ENCODE measurements at places on chromosomes 5 and 9.

GRCh38 chr5:149271716-149272563 is at the start of gene AFAP1L1:
Gene AFAP1L1, plus strand, starts transcription at chr5:149271859. Its CDS starts 110 bp downstream, at chr5:149271969.
- no peak for DNase-seq

- DNase-seq = no peak
These were observed 98.3 kb upstream of the BOD1 start for GRCh38 chr5:173714551-173715428.

DNA sequence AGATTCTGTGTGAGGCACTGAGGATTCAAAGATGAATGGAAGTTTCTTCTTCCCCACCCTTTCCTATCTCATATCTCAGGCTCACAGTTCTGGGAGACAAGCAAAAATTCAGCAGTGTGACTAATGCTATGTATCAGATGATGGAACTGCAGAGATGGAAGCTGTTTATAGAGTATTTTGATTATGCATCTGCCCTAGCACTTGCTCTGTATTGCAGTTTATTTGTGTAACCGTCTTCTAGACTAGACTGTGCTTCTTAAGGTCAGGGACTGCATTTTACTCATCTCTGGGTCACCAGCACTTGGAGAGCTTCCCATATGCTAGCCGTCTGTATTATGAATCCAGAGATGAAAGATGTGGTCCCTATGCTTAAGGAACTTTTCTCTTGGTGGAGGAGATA is 12.6 kb downstream of the CAVIN4 start:
- DNase-seq = no peak

GRCh38 chr5:66144834-66145390 is 812 bp downstream of the SREK1 start:
- DNase-seq = no peak

DNA sequence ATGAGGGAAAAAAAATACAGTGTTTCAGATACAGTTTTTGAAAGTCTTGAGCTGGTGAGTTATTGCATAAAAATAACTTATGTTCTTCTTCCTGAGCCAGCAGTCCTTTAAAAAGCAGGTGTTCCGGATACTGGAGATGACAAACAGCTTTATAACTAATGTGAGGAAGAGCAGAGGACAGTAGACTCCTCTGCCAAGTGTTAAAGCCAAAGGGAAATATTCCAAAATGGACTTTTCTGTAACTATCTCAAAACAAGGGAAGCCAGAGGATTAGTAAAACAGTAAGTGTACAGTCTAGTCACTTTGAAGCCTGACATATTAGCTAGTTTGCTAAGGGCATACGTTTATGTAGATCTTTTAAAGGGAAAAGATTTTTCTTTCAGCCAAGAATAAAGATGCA is 11.0 kb upstream of the SNCAIP start:
- DNase-seq = no peak

GRCh38 chr9:116020146-116020545 is 133.4 kb upstream of the PAPPA start:
- DNase-seq = no peak

- no peak for DNase-seq
These were observed 25.4 kb downstream of the DMRT3 start for GRCh38 chr9:1001838-1002237.

GRCh38 chr5:58259685-58260152 is 200.2 kb downstream of the PLK2 start:
- no peak for DNase-seq

- no peak for DNase-seq
These were observed 107.8 kb upstream of the ATP10B start for GRCh38 chr5:160959804-160960203.

- no peak for DNase-seq
These were observed 93.0 kb upstream of the DAB2 start for GRCh38 chr5:39517800-39518199.

- DNase-seq = peak; percentile 17
These were observed 50.9 kb upstream of the CEMIP2 start for GRCh38 chr9:71819115-71819739.

- DNase-seq = no peak
These were observed 69.8 kb downstream of the SYK start for GRCh38 chr9:90871327-90871935.

DNA sequence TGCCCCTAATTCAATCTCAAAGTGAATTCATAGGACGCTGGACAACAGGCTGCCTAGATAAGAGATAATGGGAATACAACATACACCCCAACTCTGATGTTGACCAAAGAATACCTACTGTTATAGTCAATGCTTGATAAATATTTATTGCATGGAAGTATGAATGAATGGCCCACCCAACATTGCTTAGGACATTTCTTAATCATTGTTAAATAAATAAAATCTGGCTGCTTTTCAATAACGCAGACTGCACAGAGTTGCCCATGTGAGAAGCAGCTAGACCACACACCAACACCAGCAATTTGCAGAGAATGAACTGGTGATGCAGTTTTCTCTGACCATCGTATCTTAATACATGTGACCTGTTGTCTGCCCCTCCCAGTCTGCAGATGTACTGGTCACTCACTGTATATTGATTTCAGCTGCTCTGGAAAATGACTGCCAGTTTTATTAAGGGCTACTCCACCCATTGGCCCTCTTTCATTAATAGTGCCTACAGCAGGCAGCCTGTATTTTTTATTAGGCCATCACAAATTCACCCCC is 236.2 kb upstream of the WWC1 start:
- no peak for DNase-seq

DNA sequence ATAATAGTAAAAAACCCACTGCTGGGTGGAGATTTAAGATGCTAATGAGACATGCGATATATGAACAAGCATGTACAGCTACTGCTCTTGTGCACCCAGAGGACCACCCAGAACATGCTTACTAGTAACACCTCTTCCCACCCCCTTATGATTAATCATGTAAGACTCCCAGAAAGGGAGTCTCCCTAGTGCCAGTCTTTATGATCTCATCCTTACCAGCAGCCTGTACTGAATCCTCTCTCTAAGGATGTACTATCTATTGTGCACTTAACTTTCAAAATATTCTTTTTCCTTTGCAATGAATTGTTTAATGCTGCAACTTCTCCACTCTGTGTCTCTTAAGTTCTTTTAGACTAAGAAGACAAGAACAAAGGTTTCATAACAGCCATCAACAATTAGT is 9.1 kb upstream of the MAT2B start:
- no peak for DNase-seq

GRCh38 chr5:154793599-154794524 is 38.7 kb downstream of the LARP1 start:
- DNase-seq = no peak

DNA sequence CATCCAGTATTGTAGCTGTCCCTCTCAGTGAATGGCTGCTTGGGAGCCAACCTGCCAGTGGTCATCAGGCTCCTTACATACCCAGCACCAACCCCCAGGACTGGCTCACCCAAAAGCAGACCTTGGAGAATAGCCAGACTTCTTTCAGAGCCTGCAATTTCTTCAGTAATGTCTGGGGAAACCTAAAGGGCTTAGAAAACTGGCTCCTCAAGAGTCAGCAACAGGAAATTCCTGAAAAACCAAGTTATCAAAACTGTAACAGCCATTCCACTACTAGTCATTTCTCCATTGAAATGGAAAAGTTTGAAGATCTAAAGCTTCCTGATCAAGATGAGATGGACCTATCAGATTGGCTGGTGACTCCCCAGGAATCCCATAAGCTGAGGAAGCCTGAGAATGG is 12.3 kb upstream of the STING1 start:
- no peak for DNase-seq

DNA sequence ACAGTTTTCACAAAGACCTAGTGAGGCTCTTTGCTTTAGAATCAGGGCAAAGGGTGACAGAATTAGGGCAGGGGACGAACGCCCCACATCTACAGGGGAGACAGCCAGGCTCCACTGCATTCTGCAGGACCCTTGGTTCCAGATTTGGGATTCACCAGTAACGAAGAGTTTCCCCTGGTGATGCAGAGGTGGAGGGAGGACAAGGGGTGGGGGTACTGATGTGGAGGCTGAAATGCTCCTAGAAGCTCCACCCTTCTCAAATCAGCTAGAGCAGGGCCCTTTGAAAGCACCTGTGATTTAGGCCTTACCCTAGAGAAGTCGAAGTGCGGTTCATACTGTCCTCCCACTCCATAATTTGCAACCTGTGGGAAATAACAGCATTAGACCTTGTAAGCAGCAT is 29.1 kb downstream of the P4HA2 start:
- DNase-seq = no peak

GRCh38 chr5:40477856-40478546 is 201.7 kb upstream of the PTGER4 start:
- DNase-seq = no peak

DNA sequence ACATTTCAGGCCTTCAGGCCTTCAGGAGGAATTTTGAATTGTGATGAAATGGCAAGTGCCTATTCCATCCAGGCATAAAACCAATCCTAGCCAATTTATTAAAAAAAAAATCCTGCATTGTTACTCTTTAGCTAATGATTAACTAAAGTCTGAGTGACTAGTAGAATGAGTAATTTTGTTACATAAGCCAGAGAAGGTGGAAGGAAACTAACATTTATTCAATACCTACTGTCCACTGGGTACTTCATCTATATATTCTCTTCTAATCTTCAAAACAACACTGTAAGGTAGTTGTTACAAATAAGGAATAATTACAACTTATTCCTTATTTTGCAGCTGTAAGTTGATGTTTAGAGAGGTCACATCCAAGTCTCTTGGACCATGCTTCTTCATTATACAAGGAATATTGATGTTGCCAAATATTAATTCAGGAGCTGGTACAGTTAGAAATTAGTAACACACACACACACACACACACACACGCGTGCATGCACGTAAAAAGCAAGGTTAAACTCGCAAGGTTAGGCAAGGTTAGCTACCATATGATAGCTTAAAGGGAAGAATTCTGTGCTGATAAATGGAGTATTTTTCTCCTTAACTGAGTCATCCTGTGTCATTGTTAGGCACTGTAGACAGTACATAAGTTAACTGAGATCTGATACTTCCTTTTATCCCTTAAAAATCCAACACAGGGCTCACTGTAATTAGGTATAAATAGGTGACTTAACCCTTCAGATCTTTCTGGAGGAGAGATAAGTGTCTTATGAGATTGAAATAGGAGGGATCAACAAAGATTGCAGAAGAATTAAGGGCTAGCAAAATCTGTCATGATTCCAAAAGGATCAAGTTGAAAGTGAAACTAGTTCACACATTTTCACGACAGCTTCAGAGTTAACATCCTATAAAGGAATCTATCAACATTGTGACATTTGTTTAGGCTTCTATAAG is 596.9 kb downstream of the PDE4D start:
- no peak for DNase-seq

DNA sequence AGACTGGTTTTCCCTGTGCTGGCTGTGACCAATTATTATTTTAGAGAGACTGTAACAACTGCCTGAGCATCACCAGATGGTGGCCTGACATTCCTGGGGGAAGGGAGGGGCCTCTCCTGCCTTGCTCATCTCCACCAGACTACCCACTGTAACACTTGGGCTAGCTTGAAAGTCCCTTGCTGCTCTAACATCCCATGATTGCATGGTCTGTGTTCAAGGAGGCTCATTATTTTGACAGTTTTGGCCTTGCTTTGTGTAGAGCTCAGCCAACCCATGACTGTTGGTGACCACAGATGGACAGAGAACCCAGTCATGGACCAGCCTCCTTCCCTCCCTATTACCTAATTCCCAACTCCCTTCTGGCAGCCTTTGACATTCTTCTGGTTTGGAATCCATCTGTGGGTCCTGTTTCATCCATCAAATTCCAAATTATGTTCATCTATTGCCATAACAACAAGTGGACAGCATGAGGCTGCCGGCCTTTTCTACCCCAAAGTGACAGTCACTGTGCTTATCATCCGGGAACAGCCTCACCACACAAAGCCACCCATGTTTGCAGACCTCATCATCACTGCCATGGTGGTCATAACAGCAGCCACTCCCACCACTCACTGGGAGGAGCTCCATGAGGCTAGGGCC is 49.0 kb upstream of the ICE1 start:
- no peak for DNase-seq

DNA sequence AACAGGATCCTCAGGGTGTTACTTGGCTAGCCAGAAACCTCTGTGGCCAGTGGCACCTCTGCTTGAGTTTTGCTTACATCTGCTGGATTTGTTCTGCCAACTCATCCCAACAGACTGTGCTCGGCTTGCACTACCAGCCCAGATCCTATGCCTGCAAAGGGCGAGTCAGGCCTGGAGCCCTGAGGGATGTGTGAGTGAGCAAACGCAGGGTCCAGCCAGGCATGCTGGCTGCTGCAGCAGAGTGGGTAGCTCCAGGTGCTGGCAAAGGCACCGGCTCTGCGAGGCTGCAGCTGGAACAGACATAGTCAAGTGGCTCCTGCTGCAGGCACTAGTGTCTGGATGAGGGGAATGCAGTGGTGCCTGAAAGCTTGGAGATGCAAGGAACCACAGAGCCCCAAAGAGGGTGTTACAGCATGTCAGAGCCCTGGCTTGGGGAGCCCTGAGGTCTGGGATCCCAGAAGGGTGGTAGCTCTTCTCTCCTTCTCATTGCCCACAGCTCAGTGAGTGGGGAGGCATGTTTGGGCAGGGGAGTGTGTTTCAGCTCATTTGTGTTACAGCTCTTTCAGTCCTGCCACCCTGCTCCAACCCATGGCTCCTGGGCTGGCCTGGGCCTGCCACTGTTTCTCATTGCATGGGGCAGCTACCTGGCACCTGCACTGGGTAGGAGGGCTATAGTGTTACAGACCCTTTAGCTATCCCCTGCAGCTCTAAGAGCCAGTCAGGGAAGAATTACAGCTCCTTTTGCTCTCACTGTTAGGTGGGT is 332.6 kb downstream of the TAF11L14 start:
- no peak for DNase-seq

- no peak for DNase-seq
These were observed 637.7 kb downstream of the SEMA5A start for GRCh38 chr5:8908055-8908683.

DNA sequence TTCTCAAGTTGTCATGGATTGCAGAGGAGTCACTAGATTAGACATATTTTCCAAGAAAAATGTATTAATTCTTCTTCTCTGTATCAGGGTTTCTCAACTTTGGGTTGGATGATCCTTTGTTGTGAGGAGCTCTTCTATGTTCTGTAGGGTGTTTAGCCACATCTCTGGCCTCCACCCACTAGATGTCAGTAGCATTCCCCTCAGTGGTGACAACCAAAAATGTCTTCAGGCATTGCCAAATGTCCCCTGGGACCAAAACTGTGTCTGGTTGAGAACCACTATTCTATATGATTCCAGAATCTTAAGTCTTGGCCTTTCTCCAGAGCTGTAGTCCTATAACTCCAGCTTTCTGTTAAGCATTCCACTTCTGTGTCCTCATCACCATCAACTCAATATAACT is 220.9 kb downstream of the KIAA0825 start:
- DNase-seq = no peak

All from stimulated activated CD4-positive, alpha-beta T cell treated with anti-CD3 and anti-CD28 coated beads, Interleukin-1b, Interleukin-23, amount 100 ng/mL, for 1 hour (primary cell).